ENCODE measurements at places on chromosomes 12 and 14.

GRCh38 chr14:85535321-85535720 lies 5.4 kb downstream of the FLRT2 start:
- no peak for DNase-seq

GRCh38 chr12:24562771-24563431 lies 386.0 kb downstream of the BCAT1 start:
- no peak for DNase-seq

DNA sequence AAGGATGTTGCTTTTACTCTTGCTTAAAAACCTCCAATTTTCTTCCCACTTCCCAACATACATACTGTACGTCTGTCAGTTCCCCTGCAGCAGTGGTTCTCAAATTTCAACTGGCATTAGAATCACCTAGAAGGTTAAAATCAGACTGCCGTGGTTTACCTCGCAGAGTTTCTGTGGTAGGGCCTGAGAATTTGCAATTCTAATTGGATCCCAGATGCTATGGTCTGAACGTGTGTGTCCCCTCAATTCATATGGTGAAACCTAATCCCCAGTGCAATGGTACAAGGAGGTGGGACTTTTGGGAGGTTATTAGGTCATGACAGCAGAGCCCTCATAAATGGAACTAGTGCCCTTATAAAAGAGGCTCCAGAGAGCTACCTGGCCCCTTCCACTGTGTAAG lies 226.9 kb downstream of the CRADD start:
- no peak for DNase-seq

DNA sequence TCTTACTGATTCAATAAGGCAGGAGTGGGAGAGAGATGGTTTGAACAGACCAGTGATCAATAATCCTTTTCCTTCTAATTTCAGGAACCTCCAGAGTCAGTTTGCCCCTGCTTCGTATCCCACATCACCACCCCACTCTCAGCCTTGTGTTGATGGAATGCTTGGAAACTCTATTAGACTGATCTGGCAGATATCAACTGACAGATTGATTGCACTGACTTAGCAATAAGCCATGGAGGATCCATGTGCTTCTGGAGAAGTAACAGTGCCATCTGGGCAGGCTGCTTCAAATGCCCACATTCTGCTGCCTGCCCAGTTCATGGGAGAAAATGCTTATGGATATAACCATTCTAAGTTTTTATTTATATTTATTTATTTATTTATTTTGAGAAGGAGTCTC lies 218.0 kb downstream of the SLC2A13 start:
- no peak for DNase-seq

GRCh38 chr12:3278681-3279414 lies 201.7 kb downstream of the TSPAN9 start:
- DNase-seq: no peak

All from stimulated activated CD8-positive, alpha-beta memory T cell treated with anti-CD3 and anti-CD28 coated beads, Interleukin-15, amount 100 ng/mL, for 24 hours (primary cell).